GM06990 (cell line): ENCODE measurements at places on chromosomes 5 and 9.
A peak's percentile ranks its signal among the peaks of the same experiment; 100 is the strongest.

GRCh38 chr5:136055612-136056309 lies 27.0 kb downstream of the TGFBI start:
- no peak for DNase-seq

DNA sequence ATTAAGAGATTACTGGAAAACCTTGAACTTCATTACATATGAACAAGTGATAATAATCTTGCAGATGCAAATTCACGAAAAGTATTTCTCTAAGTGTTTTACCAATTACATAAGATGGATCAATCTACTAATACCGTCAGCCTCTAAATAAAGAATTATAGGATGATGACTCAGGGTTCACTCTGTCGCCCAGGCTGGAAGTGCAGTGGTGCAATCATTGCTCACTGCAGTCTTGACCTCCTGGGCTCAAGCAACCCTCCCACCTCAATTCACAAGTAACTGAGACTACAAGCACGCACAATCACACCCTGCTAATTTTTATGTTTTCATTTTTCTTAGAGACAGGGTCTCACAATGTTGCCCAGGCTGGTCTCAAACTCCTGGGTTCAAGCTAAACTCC lies 56.1 kb downstream of the CHD1 start:
- no peak for DNase-seq

GRCh38 chr5:100950985-100951384 lies 47.9 kb upstream of the ST8SIA4 start:
- DNase-seq: no peak

GRCh38 chr9:84340535-84340934 lies at the start of gene SLC28A3:
Gene SLC28A3, minus strand, starts transcription at chr9:84340758. Its CDS starts 125 bp downstream, at chr9:84340633.
- DNase-seq: no peak

- DNase-seq: no peak
Measured at GRCh38 chr5:149378241-149378820, 761 bp downstream of the IL17B start.

DNA sequence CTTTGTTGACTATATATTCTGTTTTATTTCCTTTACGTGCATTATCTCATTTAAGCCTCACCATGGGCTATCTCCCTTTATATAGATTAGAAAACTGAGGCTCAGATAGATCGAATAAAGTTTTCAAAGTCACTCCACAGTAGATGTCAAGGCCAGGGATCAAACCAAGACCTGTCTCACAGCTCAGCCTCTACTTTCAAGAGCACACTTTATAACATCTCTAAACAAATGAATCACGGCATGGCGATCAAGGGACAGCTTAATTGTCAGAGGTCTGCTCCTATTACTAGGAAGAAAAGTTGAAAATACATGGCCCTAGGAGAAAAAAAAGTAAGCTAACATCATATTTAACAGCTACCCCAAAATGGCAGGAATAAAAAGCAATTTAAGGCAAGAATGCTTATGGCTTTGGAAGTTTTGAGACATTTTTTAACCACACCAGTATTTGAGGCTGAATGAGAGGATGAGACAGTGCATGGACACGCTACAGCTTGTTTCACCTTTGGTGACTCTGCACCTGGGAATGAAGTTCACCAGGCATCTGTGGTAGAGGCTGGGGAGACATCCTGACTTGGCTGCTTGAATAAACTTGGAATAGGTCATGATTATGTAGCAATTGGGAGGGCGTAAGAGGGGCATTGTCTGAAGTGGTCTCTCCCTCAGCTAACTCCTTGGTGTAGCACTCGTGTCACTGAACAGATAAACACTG lies 486.8 kb upstream of the WWC1 start:
- DNase-seq: no peak

- DNase-seq: no peak
Measured at GRCh38 chr9:109926421-109926869, 146.4 kb downstream of the PALM2AKAP2 start.

DNA sequence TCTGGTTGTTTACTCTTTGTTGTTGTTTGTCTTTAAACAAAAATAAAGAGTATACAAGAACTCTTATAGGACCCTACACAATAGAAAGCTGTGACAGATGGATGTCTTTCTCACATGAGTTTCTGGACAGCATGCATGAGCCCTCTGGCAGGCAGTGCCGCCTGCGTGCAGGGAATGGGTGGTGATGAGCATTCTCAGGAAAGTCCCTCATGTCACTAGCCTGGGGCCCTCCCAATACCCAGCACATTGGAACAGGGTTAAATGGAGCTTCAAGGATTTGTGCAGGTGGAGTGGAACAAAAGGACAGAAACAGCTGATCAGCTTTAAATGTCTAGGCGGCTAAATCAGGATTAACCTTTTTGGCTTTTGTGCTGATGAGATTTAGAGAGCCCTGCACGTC lies 181.0 kb upstream of the CD180 start:
- DNase-seq: no peak

GRCh38 chr9:129777769-129778130 lies 24.9 kb upstream of the PTGES start:
- DNase-seq: no peak

GRCh38 chr9:76643399-76644117 lies 120.7 kb upstream of the PCA3 start:
- peak; percentile 46 for DNase-seq

GRCh38 chr5:5857396-5857795 lies 434.9 kb downstream of the ICE1 start:
- no peak for DNase-seq

- DNase-seq: no peak
Measured at GRCh38 chr5:100667161-100667630, 132.0 kb downstream of the FAM174A start.
